ENCODE measurements at places on chromosomes 2 and 18.

- no peak for DNase-seq
Observed at GRCh38 chr2:10848541-10848940, 36.0 kb upstream of the PDIA6 start.

DNA sequence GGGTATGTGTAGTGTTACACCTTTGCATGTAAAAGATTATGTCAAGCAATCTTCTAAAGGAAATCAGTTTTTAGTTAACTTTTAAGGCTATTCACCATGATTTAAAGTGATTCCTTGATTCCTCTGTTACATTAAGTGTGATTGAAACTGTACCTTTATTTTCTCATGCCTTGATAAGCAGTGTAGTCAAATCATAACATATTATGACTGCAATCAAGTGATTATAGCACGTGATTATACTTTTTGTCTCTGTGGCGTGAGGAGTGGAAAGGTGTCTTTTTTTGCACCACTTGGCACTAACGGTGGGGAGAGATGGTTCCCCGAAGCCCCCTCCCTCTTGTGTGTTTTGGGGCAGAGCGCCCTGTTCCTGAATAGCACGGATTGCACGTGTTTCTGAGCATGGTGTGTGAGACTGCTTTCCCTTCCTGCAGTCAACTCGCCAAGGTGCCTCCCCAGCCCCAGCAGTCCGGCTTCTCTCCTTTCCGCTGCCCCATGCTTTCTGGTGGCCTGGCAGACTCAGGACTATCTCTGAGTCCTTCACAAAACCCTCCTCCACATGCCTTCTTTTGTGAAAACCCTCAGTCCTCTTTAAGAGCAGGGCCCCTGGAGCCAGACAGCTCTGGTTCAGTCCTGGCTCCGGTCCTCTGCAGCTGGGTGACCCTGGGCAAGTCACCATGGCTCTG, 68.4 kb downstream of the AGAP1 start:
- no peak for DNase-seq

DNA sequence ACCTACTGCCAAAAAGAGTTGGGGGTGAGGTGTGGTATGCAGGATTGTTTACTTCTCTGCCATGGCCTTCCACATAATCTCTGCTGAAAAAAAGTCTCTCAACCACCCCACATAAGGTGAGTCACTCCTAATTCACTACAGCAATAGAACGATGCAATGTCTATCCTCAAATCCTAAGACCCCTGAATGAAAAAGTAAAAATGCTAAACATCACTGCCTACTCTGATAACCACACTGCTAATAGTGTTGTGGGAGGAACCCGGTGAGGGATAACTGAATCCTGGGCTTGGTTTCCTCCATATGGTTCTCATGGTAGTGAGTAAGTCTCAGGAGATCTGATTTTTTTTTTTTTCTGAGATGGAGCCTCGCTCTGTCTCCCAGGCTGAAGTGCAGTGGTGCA, 252.5 kb downstream of the PIEZO2 start:
- no peak for DNase-seq

DNA sequence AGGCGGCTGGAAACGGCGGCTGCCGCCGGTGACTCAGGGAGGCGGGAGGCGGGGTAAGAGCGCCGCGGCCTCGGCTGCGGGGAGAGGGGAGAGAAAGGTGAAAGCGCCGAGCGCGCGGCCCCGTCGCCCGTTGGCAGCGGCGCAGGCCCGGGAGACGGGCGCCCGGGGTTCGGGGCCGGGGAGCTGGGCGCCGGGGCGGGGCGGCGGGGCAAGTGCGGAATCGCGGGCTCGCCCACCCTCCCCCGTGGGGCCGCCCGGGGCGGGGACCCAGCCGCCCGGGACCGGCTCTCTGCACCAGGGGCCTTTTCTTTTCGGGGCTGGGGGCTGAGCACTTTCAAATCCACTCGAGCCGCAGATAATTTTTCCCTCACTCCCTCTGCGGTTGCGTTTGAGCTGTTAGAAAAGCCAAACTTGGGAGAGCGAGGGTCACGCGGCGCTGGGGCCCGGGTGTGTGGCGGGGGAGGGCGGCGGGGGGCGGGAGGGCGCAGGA, 266 bp downstream of the KDM3A start:
- no peak for DNase-seq

DNA sequence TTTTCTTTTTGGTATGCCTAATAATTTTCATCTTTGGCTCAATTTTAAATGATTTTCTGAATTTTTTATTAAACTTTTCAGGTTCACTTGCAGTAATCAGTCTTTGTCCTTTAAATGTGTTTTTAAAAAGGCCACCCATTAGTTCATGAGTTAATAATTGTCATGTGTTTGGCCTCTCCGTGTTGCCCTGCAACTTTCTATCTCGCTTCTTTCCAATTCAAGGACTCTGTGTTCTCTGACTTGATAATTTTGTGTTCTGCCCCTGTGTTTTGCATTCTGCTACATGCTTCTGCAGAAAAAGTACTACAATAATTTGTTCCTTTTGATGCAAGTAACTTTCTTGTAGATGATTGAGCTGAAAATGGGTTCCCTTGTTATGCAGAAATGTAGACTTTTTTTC, 921.4 kb upstream of the LRATD1 start:
- DNase-seq: no peak

DNA sequence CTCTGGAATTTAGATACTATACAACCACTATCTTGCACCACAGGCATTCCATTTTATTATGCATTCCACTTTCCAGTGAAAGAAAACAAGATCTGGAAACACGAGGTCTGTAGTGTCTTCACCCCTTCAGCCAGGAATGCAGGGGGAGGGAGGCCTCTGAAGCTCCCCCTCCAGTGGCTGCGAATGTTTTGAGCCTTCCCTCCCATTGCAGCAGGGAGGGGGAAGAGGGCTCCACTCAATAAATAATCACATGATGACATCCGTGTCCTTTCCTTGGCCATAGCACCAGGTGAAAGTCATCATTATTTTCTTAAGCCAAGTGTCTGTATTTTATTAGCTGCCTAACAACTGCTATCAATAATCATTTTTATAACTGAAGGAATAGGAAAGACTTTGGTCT, 38.6 kb downstream of the ALPK2 start:
- DNase-seq: no peak

- no peak for DNase-seq
Observed at GRCh38 chr2:223566396-223566795, 35.8 kb downstream of the SCG2 start.

DNA sequence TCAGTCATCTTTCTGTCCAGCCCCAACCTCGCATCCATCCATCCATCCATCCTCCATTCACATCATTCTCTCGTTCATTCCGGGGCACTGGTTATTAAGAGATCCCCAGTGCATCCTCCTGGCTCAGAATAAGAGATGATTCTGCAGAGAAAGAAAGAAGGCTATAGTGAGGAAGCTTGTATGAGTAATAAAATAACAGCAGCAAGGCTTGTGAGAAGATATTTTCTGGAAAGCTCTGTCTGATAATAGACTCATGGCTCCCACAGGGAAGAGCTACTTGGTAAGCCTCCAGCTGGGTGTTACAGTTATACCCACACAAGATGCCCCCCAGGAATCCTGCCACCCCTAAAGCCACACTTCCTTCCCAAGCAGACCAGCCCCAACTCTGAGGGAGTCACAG, 143.2 kb downstream of the MTCL1 start:
- no peak for DNase-seq

DNA sequence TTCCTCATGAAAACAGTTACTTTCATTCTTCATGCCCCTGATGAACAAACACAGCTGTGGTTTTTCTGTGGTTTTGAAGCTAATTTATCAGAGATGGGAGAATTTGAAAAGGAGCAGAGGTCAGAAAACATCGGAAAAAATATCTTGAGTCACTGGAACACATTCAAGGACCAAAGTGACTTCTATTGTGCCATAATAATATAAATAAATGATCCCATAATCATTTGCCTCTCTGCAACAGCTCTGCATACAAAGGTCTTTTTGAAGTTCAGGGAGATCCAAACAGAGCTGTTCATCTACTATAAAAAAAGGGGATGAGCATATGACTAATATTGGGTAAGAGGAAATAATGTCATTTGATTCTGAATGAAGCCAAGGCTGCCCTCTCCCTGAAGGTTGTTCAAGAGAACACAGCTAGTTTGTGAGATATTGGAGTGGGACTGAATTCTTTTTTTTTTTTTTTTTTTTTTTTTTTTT, 201.3 kb upstream of the GALNT5 start:
- no peak for DNase-seq

- DNase-seq: no peak
Observed at GRCh38 chr18:57205641-57206040, 58.8 kb downstream of the BOD1L2 start.

GRCh38 chr2:73925853-73926492, 707 bp upstream of the DGUOK start:
- no peak for DNase-seq

GRCh38 chr2:76187415-76187814, 476.7 kb upstream of the GCFC2 start:
- DNase-seq: no peak
